Heart right ventricle (tissue), 16 donors: ENCODE measurements at places on chromosomes 1 and 21. TPM values are rescaled to one million over a fixed set of nuclear protein-coding genes. Genes with fewer than 3 reads are reported as not detected.

GRCh38 chr1:53307037-53307436, 20.8 kb downstream of the LRP8 start:
- no peaks in the 10 kb centered on the region for H3K27me3 ChIP-seq
- no peaks in the 10 kb centered on the region for H3K36me3 ChIP-seq
- H3K4me3 ChIP-seq, result no peak overlapping the region
- H3K4me1 ChIP-seq, result no peaks in the 10 kb centered on the region

GRCh38 chr1:57461405-57461804, 37.5 kb upstream of the DAB1 start:
- H3K27me3 ChIP-seq, result no peaks in the 10 kb centered on the region
- H3K4me1 ChIP-seq, result peaks cover 7% of the 10 kb centered on the region
- no peak for DNase-seq
- no peak overlapping the region for H3K27ac ChIP-seq
- H3K36me3 ChIP-seq, result no peaks in the 10 kb centered on the region

The GBP4 gene
- total RNA-seq, result 14.6 TPM

DNA sequence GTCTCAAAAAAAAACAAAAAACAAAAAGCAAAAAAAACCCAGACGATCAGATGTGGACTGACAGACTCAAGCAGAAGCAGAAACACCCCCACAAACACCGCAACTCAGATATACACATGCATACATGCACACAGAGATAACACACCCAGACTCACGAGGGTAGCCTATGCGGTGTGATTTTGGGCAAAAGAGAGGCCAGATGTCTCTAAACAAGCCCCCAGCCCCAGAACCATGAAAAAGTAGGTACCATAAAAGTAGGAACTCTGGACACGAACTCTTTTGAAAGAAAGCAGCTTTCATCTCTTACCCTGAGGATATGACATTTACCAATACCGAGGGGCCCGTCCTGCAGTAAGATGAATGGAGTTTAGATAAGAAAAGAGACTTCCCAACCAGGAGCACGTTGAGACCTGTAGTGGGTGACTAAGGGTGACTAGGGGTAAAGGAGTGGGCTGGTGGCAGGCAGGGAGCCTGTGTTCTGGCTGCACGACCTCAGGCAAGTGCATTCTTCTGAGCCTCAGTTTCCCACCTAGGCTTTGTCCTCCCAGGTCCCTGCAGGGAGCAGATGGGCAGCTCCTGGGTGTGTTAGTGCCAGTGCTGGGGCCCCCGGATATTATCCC, 1.5 kb upstream of the TINAGL1 start:
- peaks cover 48% of the 10 kb centered on the region for H3K4me1 ChIP-seq
- no peaks in the 10 kb centered on the region for H3K27me3 ChIP-seq
- peak overlapping the region; percentile 97 for H3K27ac ChIP-seq
- DNase-seq, result no peak
- no peaks in the 10 kb centered on the region for H3K36me3 ChIP-seq
- H3K4me3 ChIP-seq, result no peak overlapping the region

- no peaks in the 10 kb centered on the region for H3K4me1 ChIP-seq
- no peaks in the 10 kb centered on the region for H3K27me3 ChIP-seq
- H3K4me3 ChIP-seq, result no peak overlapping the region
These were observed 339.9 kb upstream of the TMPRSS15 start for GRCh38 chr21:18743531-18743930.

- H3K27ac ChIP-seq, result no peak overlapping the region
- no peaks in the 10 kb centered on the region for H3K4me1 ChIP-seq
- H3K27me3 ChIP-seq, result peaks cover 34% of the 10 kb centered on the region
- H3K4me3 ChIP-seq, result no peak overlapping the region
These were observed 50.6 kb upstream of the PAX7 start for GRCh38 chr1:18580047-18580446.

The RAP1GAP gene
- total RNA-seq, result 4.6 TPM

DNA sequence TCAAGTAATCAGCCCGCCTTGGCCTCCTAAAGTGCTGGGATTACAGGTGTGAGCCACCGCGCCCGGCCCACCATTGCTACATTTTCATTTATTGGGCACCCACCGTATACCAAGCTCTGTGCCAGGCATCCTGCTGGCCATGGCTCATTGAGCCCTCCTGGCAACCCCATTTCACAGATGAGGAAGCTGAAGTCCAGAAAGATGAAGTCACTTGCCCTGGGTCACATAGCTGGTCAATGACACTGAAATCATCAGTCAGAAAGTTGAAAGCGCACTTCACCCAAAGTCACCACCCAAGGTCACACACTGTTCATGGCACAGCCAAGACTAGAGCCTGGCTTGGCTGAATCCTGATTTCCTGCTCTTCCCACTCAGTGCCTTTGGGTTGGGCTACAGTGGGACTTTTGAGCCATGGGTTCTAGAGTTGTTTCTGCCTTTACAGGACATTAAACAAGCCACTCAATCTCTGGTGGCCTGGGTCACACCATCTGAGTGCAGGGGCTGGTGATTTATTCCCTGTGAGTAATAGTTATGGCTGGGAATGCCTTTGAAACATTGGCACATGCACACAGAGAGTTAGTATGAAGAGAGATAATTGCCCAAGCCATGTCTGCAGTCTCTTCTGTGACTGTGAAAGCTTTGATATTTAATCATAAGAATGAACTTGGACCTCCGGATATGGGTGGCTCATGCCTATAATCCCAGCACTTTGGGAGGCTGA, 16.0 kb upstream of the ARHGEF10L start:
- no peak for DNase-seq
- H3K36me3 ChIP-seq, result no peaks in the 10 kb centered on the region
- H3K27ac ChIP-seq, result no peak overlapping the region
- H3K4me1 ChIP-seq, result no peaks in the 10 kb centered on the region

- H3K36me3 ChIP-seq, result no peaks in the 10 kb centered on the region
- DNase-seq, result no peak
- no peak overlapping the region for H3K4me3 ChIP-seq
- H3K27me3 ChIP-seq, result no peaks in the 10 kb centered on the region
These were observed 149.9 kb upstream of the ZNF648 start for GRCh38 chr1:182211386-182211785.

DNA sequence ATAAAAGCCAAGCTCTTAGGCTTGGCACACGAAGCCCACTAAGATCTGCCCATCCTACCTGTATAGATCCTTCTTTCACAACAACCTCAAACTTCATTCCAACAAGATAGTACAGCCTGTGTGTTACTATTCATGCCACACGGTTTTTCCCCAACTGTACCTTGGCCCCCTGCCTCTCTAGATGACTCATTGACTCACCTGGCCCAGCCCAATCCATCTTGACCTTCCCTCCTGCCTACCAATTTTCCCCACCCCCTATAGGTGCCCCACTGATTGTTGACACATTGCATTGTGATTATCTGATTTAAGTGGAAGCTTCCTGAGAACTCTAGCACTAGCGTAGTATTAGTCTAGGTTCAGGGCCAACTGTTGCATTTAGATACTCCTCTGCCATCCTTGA, 2.0 kb upstream of the CD101 start:
- no peaks in the 10 kb centered on the region for H3K36me3 ChIP-seq
- no peak for DNase-seq
- no peaks in the 10 kb centered on the region for H3K27me3 ChIP-seq
- no peak overlapping the region for H3K27ac ChIP-seq
- H3K4me1 ChIP-seq, result no peaks in the 10 kb centered on the region
- H3K4me3 ChIP-seq, result no peak overlapping the region

The ASPM gene
- 4.0 TPM for total RNA-seq

DNA sequence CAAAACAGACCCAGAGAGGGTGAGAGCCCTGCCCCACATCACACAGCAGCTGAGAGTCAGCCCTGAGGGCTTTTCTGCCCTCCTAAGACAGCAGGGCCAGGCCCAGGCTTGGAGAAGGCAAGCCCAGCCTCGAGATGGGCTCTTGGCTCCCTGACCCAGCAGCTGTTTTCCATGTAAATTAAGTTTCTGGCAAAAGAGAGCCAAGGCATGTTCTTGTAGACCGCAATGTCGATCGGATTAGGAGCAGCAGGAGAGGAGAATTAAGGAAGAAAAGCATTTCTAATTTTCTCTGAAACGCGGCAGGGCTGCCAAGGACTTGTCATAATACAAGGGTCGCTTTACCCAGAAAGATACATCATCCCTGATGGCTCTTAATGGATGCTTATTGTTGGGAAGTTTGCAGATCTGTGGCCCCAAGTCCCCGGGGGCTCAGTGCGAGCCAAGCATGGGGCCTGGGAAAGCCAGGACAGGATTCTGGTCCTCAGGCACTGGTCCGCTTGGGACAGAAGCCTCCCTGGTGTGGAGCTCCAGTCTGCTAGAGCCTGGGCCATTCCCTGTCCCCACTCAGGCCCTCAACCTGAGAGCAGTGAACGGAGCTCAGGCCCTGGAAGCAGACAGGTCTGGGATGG, 62.8 kb downstream of the DMRTB1 start:
- no peaks in the 10 kb centered on the region for H3K36me3 ChIP-seq
- H3K27me3 ChIP-seq, result no peaks in the 10 kb centered on the region
- no peak for DNase-seq
- H3K27ac ChIP-seq, result no peak overlapping the region
- H3K4me1 ChIP-seq, result peaks cover 35% of the 10 kb centered on the region

The BEND5 gene
- 3.6 TPM for total RNA-seq

DNA sequence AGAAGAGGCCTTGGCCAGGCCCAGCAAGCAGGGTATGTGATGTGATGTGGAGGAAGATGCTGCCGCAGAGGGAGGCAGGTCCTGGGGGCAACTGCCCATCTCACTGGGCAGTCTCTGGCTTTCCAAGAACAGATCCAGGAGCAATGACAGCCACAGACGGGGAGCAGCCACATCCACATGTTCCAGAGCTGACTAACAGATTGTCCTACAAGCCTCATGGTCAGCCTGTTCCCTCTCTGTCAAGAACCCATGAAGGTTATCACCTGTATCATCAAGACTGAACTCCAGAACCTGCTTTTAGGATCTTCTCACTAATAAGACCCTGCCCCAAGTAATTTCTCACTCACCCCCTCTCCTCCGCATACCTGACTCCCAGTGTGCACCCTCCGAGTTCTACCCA, 187.8 kb downstream of the RUNX1 start:
- H3K27me3 ChIP-seq, result no peaks in the 10 kb centered on the region
- no peak for DNase-seq
- no peak overlapping the region for H3K4me3 ChIP-seq
- H3K36me3 ChIP-seq, result no peaks in the 10 kb centered on the region
- H3K27ac ChIP-seq, result no peak overlapping the region

DNA sequence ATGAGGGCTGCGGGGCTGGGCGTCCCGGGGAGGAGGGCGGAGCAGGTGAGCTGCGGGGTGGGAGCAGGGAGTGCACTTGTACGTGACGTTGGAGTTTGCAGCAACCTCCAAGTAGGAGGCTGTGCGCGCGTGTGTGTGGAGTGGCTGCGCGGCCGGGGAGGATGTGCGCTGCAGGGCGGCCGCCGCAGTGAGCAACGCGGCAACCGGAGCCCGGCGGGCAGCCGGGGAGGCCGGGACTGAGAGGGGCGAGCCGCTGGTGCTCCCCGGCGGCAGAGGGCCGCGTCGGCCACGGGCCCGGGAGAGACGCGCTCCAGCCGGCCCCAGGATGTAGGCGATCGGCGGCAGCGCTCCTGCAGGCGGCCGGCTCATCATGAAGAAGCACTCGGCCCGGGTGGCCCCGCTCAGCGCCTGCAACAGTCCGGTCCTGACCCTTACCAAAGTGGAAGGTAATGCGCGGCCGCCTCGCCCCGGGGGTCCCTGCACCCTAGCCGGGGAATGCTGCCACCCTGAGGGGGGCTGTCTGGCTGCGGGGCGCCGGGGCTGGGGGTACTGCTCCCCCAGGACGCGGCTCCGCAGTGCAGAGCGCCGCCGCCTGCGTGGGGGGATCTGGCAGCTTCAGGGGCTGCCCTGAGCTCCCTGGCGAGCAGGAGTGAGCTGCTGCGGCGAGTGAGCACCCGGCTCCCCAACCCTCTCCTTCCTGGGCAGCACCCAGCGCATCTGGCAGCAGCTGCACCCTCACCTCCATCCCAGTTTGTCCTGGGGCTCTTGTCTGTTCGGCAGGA, 158.9 kb upstream of the COA6 start:
- H3K4me3 ChIP-seq, result peak overlapping the region; percentile 50
- no peak overlapping the region for H3K27ac ChIP-seq
- peaks cover 43% of the 10 kb centered on the region for H3K27me3 ChIP-seq
- no peak for DNase-seq

DNA sequence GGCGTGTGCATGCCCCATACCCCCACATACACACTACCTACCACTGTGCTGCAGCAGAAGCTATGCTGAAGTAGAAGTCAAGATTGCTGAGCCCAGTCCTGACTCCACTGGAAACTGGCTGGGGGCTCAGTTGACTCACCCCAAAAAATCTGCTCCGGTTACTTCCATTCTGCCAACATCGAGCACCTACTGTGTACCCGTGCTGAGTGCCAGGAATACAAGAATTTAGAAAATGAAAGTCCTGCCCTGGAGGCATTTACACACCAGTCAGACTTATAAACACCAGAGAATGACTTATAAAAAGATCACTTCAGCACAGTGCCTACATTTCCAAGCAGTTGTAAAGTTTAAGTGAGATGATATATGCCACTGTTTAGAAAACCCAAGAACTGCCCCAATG, 99.1 kb downstream of the NMNAT2 start:
- no peaks in the 10 kb centered on the region for H3K36me3 ChIP-seq
- DNase-seq, result no peak
- H3K4me3 ChIP-seq, result no peak overlapping the region
- H3K27ac ChIP-seq, result peak overlapping the region; percentile 89

GRCh38 chr1:240237305-240237721, 145.6 kb downstream of the FMN2 start:
- no peaks in the 10 kb centered on the region for H3K27me3 ChIP-seq
- no peak for DNase-seq
- no peaks in the 10 kb centered on the region for H3K4me1 ChIP-seq
- no peaks in the 10 kb centered on the region for H3K36me3 ChIP-seq
- no peak overlapping the region for H3K27ac ChIP-seq

GRCh38 chr1:17190010-17190995, 14.6 kb upstream of the PADI1 start:
- no peak overlapping the region for H3K27ac ChIP-seq
- H3K4me3 ChIP-seq, result no peak overlapping the region
- no peaks in the 10 kb centered on the region for H3K36me3 ChIP-seq
- no peaks in the 10 kb centered on the region for H3K27me3 ChIP-seq
- DNase-seq, result no peak
- no peaks in the 10 kb centered on the region for H3K4me1 ChIP-seq
